ENCODE measurements at places on chromosomes 3 and 15. TPM values are rescaled to one million over a fixed set of nuclear protein-coding genes. Genes with fewer than 3 reads are reported as not detected.

GATM gene
- 0.32 TPM for total RNA-seq

HGD gene
- 0.43 TPM for total RNA-seq

REC114 gene
- not detected for total RNA-seq

PRRT3 gene
- total RNA-seq: 3.2 TPM

GADL1 gene
- total RNA-seq: not detected

LPP gene
- total RNA-seq: 196 TPM

FBXL22 gene
- 1.3 TPM for total RNA-seq

ADCY5 gene
- total RNA-seq: 0.43 TPM

THBS1 gene
- total RNA-seq: 8,241 TPM

ATP2B2 gene
- total RNA-seq: not detected

ZXDC gene
- 17.7 TPM for total RNA-seq

KNL1 gene
- total RNA-seq: 12.9 TPM

TBCCD1 gene
- 10.3 TPM for total RNA-seq

RTP1 gene
- not detected for total RNA-seq

CHRNA7 gene
- total RNA-seq: not detected

SACM1L gene
- 53.1 TPM for total RNA-seq

NECTIN3 gene
- 89.5 TPM for total RNA-seq

PIGBOS1 gene
- total RNA-seq: 7.3 TPM

SH2D7 gene
- total RNA-seq: not detected

MME gene
- 479 TPM for total RNA-seq

SLC27A2 gene
- total RNA-seq: under 0.01 TPM

GLDN gene
- total RNA-seq: 0.32 TPM

FILIP1L gene
- 213 TPM for total RNA-seq

LHFPL4 gene
- under 0.01 TPM for total RNA-seq

CAND2 gene
- total RNA-seq: 6.1 TPM

CTNNB1 gene
- 921 TPM for total RNA-seq

SOX14 gene
- not detected for total RNA-seq

DISP2 gene
- under 0.01 TPM for total RNA-seq

CSTA gene
- not detected for total RNA-seq

ALPK3 gene
- 0.86 TPM for total RNA-seq

NOX5 gene
- 0.64 TPM for total RNA-seq

PROS1 gene
- 12.1 TPM for total RNA-seq

PLCH1 gene
- 14.2 TPM for total RNA-seq

TNFAIP8L3 gene
- total RNA-seq: 0.64 TPM

IQCF5 gene
- total RNA-seq: not detected

CHRM5 gene
- under 0.01 TPM for total RNA-seq

SCN5A gene
- 0.43 TPM for total RNA-seq

SPATA12 gene
- not detected for total RNA-seq

TNNC1 gene
- 1.3 TPM for total RNA-seq

GHSR gene
- total RNA-seq: not detected

TLR9 gene
- total RNA-seq: not detected

IRAK2 gene
- 3.2 TPM for total RNA-seq

CLRN1 gene
- total RNA-seq: not detected

MTFMT gene
- 30.7 TPM for total RNA-seq

PLSCR5 gene
- not detected for total RNA-seq

ACKR4 gene
- total RNA-seq: 9.5 TPM

COLQ gene
- 0.43 TPM for total RNA-seq

SAMD7 gene
- not detected for total RNA-seq

MYEF2 gene
- total RNA-seq: 6.9 TPM

AGTR1 gene
- 1.6 TPM for total RNA-seq

LSAMP gene
- total RNA-seq: 0.64 TPM

UCN2 gene
- 6.0 TPM for total RNA-seq
